ENCODE measurements at places on chromosomes 2 and 18.

DNA sequence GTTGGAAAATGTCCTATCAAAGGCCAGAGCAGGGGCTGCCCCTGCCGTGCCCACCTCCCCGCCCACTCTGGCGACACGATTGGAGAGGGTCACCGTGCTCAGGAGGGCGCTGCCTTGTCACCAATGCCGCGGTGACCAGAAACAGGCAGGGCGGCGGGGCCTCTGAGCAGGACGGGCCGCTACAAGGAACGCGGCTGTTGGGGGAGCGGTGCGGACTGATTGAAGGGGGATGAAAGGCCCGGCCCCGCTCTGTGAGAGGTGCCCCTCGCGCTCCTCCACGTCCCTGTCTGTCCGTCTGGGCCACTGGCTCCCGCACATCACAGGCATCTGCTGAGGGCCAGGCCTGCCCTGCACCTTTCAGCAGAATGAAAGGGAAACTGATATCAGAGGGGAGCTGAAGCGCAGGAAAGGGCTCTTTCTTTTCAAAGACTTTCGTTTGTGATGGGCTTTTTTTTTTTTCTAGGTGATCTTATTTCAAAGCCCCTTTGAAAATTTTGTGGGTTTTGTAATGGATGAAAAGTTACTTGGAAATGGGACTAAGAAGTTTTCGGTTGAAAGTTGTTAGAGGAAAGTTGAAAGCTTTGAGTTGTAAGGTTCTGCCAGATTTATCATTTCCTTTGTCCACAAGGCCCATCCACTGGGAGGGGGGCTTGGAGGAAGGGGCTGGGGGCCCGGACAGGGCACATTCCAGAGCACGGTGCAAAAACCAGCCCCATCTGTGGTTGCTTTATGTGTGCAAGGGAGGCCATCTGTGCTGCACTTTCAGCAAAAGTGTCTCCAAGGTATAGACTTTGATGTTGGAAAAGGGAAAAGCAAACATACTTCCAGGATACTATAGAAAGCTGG is 244.2 kb downstream of the KLHL29 start:
- no peak for DNase-seq
- no peaks in the 10 kb centered on the region for H3K27me3 ChIP-seq
- no peaks in the 10 kb centered on the region for H3K4me1 ChIP-seq
- no peak overlapping the region for H3K4me3 ChIP-seq
- no peak overlapping the region for H3K27ac ChIP-seq

DNA sequence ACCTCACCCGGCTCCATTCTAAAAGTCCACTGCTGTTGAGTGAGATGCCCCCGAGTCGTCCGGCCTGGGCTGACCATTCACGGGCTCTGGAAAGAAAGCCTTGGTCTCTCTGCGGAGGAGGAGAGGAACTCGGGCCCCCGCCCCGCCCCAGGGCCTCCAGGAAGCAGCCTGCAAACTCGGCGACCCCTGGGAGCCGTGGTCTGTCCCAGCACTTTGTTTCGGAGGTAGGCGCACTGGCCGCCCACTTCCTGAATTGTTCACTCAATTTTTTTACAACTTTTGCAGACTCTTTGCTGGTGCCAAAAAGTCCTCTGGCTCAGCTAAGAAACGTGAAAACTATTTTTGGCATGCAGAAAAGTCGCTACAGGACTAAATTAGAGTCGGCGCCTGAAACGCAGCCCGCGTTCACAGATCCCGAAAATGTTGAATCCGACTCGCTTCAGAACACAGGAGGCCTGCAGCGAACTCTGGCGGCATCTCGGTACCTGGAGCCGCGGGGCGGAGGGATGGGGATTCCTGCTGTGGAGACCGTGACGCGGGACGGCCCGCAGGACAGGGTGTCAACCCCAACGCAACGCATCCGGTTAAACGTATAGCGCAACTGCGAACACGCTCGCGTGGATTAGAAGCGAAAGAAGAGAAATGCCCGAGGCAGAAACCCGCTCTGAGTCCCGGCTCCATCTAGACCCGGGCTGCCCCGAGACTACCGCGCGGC is 1.5 kb downstream of the PXDN start:
- peak overlapping the region; percentile 72 for H3K4me3 ChIP-seq
- H3K36me3 ChIP-seq = no peaks in the 10 kb centered on the region
- no peaks in the 10 kb centered on the region for H3K27me3 ChIP-seq
- DNase-seq = no peak

GRCh38 chr2:189386741-189387140 is 54.5 kb upstream of the WDR75 start:
- H3K27ac ChIP-seq = no peak overlapping the region
- H3K4me3 ChIP-seq = no peak overlapping the region
- H3K36me3 ChIP-seq = no peaks in the 10 kb centered on the region
- no peaks in the 10 kb centered on the region for H3K27me3 ChIP-seq
- H3K4me1 ChIP-seq = no peaks in the 10 kb centered on the region
- no peak for DNase-seq

DNA sequence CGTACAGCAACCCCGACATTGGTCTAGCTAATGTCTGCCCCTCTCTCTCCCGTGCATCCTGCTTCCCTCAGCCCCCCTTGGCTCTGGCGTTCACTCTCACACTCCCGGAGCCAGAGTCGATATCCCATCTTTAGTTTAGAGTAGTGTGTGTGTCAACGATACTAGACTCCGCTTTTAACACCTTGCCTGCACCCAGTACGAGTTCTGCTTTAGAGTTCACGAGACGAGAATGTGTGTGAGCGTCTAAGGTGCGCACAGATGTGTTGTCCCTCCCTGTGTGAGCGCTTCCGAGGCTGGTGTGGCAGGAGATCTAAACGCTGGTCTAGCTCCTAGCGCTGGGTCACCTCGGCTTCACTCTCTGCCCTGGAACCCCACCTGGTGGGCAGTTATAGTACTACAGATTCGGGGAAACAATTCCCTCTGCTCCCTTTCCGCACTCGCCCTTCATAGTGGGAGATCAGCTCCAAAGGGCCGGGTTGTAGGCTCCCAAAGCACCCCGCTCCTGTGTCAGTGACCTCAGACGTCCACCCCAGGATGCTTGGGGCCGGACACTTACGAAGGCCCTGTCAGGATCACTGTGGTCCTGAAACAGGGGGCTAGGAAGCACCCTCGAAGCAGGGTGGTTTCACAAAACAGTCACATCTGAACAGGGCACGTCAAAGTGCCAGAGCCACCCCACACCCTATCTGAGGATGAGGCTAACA is 2.6 kb upstream of the CYP26B1 start:
- H3K27ac ChIP-seq = no peak overlapping the region
- peak; percentile 94 for DNase-seq
- peaks cover 9% of the 10 kb centered on the region for H3K27me3 ChIP-seq
- peak overlapping the region; percentile 43 for H3K4me3 ChIP-seq
- peaks cover 44% of the 10 kb centered on the region for H3K4me1 ChIP-seq

DNA sequence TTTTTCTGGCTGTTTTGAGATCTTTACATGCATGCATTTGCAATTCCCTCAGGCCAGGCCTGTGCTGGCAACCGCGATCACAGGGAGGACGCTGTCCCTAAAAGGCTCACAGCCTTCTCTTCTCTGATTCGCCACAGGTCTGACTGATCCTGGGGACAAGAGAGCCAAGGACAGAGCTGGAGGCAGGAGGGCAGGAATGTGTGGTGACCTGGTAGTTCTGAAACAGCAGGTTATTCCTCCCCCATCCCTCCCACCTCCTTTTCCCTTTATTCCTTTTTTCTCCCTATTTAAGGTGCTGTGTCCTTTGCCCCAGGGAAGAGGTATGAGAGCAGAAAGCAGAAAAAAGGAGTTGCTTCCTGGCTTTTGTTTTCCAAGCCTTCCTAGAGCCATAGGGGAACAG is 21.9 kb downstream of the TMEM177 start:
- H3K4me1 ChIP-seq = no peaks in the 10 kb centered on the region
- H3K36me3 ChIP-seq = no peaks in the 10 kb centered on the region
- no peaks in the 10 kb centered on the region for H3K27me3 ChIP-seq
- DNase-seq = no peak
- no peak overlapping the region for H3K4me3 ChIP-seq

DNA sequence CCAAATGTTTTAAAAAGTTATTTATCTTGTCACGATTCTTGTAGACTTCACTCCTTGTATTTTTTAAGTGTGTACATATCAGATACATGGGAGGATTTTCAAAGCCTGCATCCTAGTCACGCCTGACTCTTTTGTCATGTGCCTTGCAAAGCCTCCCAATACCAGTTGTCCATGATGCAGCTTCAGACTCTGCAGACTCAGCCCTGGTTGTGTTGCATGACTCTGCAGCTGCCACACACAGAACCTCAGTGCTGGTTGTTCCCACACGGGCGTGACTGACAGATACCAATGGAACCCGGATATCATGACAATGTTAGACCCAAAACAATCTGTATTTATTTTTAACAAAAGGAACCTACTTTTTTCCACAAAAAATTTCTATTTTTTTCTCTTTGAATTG is 38.2 kb downstream of the TPO start:
- no peak for DNase-seq
- no peak overlapping the region for H3K4me3 ChIP-seq
- no peak overlapping the region for H3K27ac ChIP-seq
- H3K27me3 ChIP-seq = no peaks in the 10 kb centered on the region

DNA sequence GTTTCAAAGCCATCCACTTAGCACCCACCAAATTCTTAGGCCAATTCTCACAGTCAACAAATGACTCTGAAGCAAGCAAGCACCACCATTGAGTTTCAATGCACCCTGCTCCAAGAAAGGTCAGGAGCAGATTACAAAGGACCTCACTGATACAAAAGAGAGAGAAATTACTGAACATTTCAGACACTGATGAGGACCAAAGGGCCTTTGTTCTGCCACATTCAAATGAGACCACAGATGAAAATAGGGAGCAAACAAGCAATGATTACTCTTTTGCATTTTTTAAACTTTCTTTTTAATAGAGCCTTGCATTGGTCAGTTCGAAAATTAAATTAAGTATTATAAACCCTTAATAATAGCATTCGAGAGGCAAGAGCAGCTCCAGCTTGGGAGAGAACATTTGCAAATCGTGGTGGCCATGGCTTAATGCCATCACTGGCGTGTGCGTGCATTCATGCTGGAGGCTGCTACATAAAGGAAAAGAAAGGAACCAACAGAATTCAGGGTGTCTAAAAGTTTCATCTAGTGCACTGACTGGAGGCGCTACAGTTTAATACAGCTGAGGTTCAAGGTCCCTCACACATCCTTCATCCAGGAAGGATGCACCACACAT is 87.5 kb downstream of the KLF7 start:
- H3K36me3 ChIP-seq = peaks cover 31% of the 10 kb centered on the region
- DNase-seq = no peak
- no peaks in the 10 kb centered on the region for H3K4me1 ChIP-seq
- H3K27ac ChIP-seq = no peak overlapping the region
- H3K27me3 ChIP-seq = no peaks in the 10 kb centered on the region

DNA sequence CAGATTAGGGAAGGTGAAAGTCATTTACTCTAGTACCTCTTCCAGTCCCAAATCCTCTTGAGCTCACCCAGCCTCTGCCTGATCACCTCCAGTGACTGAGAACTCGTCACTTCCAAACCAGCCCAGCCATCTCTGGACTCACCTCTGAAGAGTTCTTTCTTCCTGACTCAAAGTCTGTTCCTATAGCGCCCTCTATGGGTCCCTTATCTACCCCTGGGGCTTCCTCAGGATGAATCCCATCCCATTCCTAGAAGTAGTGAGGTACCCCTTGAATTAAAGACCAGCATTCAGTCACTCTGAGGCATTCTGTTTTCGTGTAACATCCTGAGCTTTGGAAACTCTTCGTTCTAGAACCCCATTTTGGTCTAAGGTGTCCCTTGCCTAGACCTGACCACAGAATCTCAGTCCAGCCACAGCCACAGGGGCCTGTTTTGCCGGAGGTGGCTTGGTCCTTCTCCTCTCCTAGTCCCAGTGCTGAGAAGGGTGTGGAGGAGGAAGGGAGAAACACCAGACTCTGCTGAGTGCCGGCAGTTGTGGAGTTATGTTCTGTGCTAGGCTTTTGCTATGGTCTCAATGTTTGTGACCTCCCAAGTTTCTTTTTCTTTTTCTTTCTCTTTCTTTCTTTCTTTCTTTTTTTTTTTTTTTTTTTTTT is 32.7 kb downstream of the SIX3 start:
- no peak overlapping the region for H3K27ac ChIP-seq
- no peak for DNase-seq
- no peak overlapping the region for H3K4me3 ChIP-seq
- no peaks in the 10 kb centered on the region for H3K4me1 ChIP-seq
- no peaks in the 10 kb centered on the region for H3K27me3 ChIP-seq

GRCh38 chr2:52880872-52881271 is 886.7 kb upstream of the CHAC2 start:
- H3K27me3 ChIP-seq = no peaks in the 10 kb centered on the region
- H3K4me1 ChIP-seq = no peaks in the 10 kb centered on the region
- DNase-seq = no peak
- no peaks in the 10 kb centered on the region for H3K36me3 ChIP-seq

GRCh38 chr2:160596441-160596840 is 102.8 kb upstream of the RBMS1 start:
- DNase-seq = no peak
- H3K4me1 ChIP-seq = no peaks in the 10 kb centered on the region
- H3K4me3 ChIP-seq = no peak overlapping the region
- H3K27ac ChIP-seq = no peak overlapping the region
- H3K27me3 ChIP-seq = no peaks in the 10 kb centered on the region

- no peak for DNase-seq
- H3K4me3 ChIP-seq = no peak overlapping the region
- H3K27me3 ChIP-seq = no peaks in the 10 kb centered on the region
- peak overlapping the region; percentile 72 for H3K27ac ChIP-seq
Measured at GRCh38 chr2:17813742-17814473, 2.4 kb upstream of the MSGN1 start.

GRCh38 chr18:427005-427404 is 73.5 kb downstream of the COLEC12 start:
- no peak overlapping the region for H3K27ac ChIP-seq
- no peak overlapping the region for H3K4me3 ChIP-seq
- H3K4me1 ChIP-seq = peaks cover 19% of the 10 kb centered on the region

GRCh38 chr2:170817093-170818035 is 677 bp downstream of the GAD1 start:
- no peaks in the 10 kb centered on the region for H3K36me3 ChIP-seq
- H3K27ac ChIP-seq = no peak overlapping the region
- peak overlapping the region; percentile 41 for H3K4me3 ChIP-seq
- peaks cover 59% of the 10 kb centered on the region for H3K27me3 ChIP-seq
- H3K4me1 ChIP-seq = peaks cover 74% of the 10 kb centered on the region

GRCh38 chr18:36464126-36464651 is 166.7 kb downstream of the FHOD3 start:
- no peaks in the 10 kb centered on the region for H3K4me1 ChIP-seq
- H3K27me3 ChIP-seq = no peaks in the 10 kb centered on the region
- no peak overlapping the region for H3K4me3 ChIP-seq
- no peak for DNase-seq

- no peak overlapping the region for H3K4me3 ChIP-seq
- no peaks in the 10 kb centered on the region for H3K4me1 ChIP-seq
- H3K36me3 ChIP-seq = no peaks in the 10 kb centered on the region
- no peaks in the 10 kb centered on the region for H3K27me3 ChIP-seq
- no peak for DNase-seq
Measured at GRCh38 chr18:49371786-49372185, 88.7 kb downstream of the DYM start.

DNA sequence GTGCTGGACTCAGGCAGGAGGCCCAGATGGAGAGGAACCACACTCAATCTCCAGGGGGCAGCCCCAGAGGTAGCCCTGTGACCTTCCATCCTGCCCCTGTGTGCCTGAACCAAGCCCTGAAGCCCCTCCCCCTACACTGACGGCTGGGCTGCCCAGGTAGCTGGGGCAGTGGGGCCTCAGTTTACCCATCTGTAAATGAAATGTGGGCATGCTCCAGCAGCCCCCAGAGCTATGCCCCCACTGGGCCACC is 15.8 kb downstream of the CROCC2 start:
- H3K27ac ChIP-seq = no peak overlapping the region
- H3K4me3 ChIP-seq = no peak overlapping the region
- DNase-seq = no peak
- no peaks in the 10 kb centered on the region for H3K27me3 ChIP-seq

Measured in vagina (tissue), 2 donors.